ENCODE measurements at places on chromosomes 6 and 20. TPM values are rescaled to one million over a fixed set of nuclear protein-coding genes. Genes with fewer than 3 reads are reported as not detected.
A peak's percentile ranks its signal among the peaks of the same experiment; 100 is the strongest.

The MOXD1 gene
- not detected for total RNA-seq

- H3K4me1 ChIP-seq = no peaks in the 10 kb centered on the region
- no peak overlapping the region for H3K27ac ChIP-seq
- H3K27me3 ChIP-seq = peaks cover 15% of the 10 kb centered on the region
- no peaks in the 10 kb centered on the region for H3K36me3 ChIP-seq
These were observed 4.0 kb upstream of the GABRR1 start for GRCh38 chr6:89221129-89221528.

DNA sequence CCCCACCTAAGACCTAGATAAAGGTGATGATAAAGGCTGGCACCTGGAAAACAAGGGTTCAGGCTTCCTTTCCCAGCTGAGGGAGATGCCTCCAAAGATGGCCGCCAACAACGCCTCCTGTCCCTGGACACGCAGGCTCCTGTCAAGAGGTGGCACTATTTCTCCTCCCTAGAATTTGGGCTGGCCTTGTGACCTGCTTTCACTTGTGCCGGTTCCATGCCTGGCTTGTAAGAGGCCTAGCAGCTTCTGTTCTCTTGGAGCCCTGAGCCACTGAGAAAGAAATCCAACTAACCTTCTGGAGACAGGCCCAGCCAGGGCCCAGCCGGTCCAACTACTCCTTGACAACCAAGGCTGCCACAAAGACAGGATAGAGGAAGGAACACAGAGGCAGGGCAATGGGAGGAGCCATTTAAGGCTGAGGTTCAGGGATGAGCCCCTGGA is 60.2 kb upstream of the RALY start:
- H3K4me1 ChIP-seq = peaks cover 2% of the 10 kb centered on the region
- no peak overlapping the region for H3K4me3 ChIP-seq
- DNase-seq = peak; percentile 39
- H3K27ac ChIP-seq = peak overlapping the region; percentile 16
- H3K27me3 ChIP-seq = peaks cover 5% of the 10 kb centered on the region

DNA sequence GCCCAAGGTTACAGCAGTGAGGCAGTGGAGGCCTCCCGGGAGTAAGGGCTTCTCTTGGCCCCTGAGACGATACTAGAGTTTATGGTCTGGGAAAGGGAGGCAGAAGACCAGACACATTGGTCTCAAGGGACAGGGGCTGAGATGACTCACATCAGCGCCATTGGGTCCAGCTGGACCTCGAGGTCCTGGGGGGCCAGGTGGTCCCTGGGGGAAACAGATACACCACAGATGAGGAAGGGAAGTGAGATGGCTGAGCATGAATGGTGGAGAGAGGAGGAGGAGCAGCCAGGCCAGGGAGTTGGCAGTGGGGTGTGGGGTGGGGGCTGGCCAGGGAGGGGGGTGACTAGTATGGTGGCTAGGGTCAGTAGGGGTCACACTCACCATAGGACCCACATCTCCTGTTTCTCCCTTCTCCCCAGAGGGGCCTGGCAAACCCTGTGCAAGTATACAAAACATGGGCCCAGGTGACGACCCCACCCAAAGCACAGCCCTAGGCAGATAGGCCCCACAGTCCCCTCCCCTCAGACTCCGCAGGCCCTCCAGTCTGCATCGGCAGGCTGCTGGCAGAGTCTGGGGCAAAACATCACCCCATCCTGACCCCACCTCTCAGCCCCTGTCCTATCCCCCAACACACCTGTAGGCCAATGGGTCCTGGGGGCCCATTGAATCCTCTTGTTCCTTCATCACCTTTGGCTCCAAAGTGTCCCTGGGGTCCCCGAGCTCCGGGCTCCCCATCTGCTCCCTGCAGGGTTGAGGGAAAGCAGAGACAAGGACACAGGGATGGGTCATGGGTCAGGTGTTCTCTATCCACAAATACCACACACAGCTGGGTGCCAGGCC is 21.9 kb downstream of the COL11A2 start:
- H3K27me3 ChIP-seq = peaks cover 24% of the 10 kb centered on the region
- H3K36me3 ChIP-seq = no peaks in the 10 kb centered on the region
- H3K4me3 ChIP-seq = no peak overlapping the region
- peaks cover 8% of the 10 kb centered on the region for H3K4me1 ChIP-seq

GRCh38 chr6:17910189-17910588 is 77.2 kb downstream of the KIF13A start:
- no peaks in the 10 kb centered on the region for H3K36me3 ChIP-seq
- H3K27ac ChIP-seq = no peak overlapping the region

- no peaks in the 10 kb centered on the region for H3K27me3 ChIP-seq
- no peak overlapping the region for H3K4me3 ChIP-seq
- DNase-seq = no peak
- H3K27ac ChIP-seq = no peak overlapping the region
- H3K4me1 ChIP-seq = peaks cover 15% of the 10 kb centered on the region
- H3K36me3 ChIP-seq = no peaks in the 10 kb centered on the region
These were observed 34.0 kb downstream of the SLX4IP start for GRCh38 chr20:10469056-10469455.

DNA sequence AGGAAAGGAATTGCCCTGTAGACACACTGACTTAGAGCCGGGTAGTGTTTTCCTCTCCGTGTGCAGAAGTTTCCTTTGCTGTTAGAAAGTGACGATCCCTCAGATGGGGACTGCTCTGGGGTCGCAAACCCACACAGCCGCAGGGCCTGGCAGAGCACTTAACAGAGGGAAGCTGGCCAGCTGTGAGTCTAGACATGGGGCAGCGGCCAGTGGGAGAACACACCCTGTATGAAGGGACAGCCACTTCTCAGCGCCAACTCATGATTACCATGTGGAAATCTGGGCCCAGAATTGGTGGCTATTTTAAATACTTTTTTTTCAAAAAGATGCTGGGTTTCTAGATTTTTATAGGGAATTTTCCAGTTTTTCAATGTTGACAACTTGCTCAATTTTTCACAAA is 39.4 kb downstream of the SLC9A8 start:
- H3K4me1 ChIP-seq = peaks cover 21% of the 10 kb centered on the region
- H3K27me3 ChIP-seq = no peaks in the 10 kb centered on the region
- peak overlapping the region; percentile 72 for H3K27ac ChIP-seq
- DNase-seq = no peak

DNA sequence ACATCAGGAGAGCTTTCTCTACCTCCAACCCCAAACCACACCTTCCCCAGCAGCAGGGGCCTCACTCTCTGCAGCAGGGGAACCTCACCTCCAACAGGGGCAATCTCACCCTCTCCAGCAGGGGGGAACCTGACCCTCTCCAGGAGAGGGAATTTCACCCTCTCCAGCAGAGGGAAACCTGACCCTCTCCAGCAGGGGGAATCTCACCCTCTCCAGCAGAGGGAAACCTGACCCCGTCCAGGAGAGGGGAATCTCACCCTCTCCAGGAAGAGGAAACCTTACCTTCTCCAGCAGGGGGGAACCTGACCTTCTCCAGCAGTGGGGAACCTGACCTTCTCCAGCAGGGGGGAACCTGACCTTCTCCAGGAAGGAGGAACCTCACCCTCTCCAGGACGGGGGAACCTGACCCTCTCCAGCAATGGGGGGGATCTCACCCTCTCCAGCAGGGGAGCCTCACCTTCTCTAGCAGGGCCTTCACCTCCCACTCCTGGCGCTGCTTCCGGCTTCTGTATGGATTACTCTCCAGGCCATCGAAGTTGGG is 3.1 kb downstream of the B3GALT4 start:
- H3K4me1 ChIP-seq = peaks cover 41% of the 10 kb centered on the region
- H3K36me3 ChIP-seq = no peaks in the 10 kb centered on the region
- H3K4me3 ChIP-seq = no peak overlapping the region
- no peaks in the 10 kb centered on the region for H3K27me3 ChIP-seq
- peak overlapping the region; percentile 14 for H3K27ac ChIP-seq

DNA sequence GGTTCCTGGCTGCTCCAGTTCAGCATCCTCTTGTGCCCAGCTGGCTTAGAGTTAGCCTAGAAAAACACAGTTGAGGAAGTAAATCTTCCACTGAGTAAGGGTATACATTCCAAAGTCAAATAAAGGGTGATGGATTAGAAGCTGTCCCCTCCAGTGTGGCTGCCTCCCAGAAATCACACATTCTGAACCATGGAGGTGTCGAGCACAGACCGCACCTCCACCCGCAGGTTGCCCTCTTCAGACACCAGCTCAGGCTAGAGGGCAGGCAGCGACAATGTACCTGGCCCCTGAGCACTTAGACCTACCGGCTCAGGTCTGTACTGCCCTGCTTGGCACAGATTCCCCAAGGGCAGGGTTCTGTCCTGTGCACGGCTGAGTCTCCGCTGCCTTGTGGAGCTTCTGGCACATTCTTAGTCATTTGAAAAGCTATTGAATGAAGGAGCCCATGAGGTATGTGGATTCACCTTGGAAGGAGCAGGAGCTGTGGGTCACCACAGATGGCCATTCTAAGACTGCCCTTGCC is 118.1 kb downstream of the FAM120B start:
- H3K27me3 ChIP-seq = peaks cover 50% of the 10 kb centered on the region
- H3K4me3 ChIP-seq = no peak overlapping the region
- no peak overlapping the region for H3K27ac ChIP-seq
- peaks cover 2% of the 10 kb centered on the region for H3K36me3 ChIP-seq
- DNase-seq = no peak
- no peaks in the 10 kb centered on the region for H3K4me1 ChIP-seq

DNA sequence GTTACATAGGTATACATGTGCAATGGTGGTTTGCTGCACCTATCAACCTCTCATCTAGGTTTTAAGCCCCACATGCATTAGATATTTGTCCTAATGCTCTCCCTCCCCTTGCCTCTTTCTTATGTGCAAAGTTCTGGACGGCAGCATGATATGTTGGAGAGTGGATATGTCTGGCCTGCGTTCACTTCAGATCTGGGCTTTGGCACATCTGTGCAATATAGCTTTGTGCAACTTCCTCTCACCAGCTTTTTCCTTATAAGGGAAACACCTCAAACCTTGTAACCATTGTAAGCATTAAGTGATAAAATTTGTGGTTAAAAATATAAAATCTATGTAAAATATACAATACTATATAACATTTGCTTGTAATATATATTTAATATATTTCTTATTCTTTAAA is 288.0 kb downstream of the PHACTR1 start:
- peaks cover 4% of the 10 kb centered on the region for H3K4me1 ChIP-seq
- no peak overlapping the region for H3K4me3 ChIP-seq
- H3K27me3 ChIP-seq = peaks cover 46% of the 10 kb centered on the region
- no peak overlapping the region for H3K27ac ChIP-seq
- no peak for DNase-seq

- H3K4me1 ChIP-seq = peaks cover 2% of the 10 kb centered on the region
- no peak for DNase-seq
- no peaks in the 10 kb centered on the region for H3K36me3 ChIP-seq
- H3K4me3 ChIP-seq = peak overlapping the region; percentile 58
These were observed 25.7 kb upstream of the BTBD3 start for GRCh38 chr20:11891776-11892545.
